ENCODE measurements at places on chromosomes 4 and X.

DNA sequence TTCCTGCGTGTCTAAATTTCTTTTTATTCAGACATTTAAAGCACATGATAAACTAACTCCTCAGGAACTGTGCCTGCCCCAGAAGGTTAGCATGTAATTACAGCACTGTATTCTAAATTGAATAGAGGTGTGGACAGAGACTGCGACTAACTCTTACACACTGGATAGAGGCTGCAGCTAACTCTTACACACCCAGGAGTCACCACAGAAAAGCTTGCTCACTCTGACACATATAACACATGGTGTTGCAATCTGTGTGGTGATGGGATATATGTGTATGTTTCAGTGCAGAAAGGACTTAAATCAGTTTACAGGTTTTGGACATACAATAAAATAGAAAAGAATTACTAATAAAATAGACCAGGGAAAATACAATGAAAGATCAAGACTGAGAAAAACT is 41.5 kb downstream of the SMAD1 start:
- DNase-seq: no peak

DNA sequence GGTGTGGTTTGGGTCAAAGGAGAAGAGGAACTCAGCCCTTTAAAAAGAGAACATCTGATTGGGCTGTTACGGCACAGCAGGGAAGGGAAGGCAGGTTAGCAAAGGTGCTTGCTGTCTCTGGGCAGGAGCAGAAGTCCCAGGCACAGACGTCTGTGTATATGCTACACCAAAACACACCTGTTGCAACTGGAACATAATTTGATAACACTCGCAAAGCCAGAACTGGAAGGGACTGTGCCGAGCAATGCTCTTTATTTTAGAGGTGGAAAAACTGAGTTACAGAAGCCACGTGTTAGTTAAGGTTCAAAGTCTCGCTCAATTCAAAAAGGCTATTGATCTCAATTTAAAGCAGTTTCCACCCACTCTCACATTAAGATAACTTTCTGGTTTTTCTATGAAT is 2.2 kb upstream of the FAM114A1 start:
- no peak for DNase-seq

DNA sequence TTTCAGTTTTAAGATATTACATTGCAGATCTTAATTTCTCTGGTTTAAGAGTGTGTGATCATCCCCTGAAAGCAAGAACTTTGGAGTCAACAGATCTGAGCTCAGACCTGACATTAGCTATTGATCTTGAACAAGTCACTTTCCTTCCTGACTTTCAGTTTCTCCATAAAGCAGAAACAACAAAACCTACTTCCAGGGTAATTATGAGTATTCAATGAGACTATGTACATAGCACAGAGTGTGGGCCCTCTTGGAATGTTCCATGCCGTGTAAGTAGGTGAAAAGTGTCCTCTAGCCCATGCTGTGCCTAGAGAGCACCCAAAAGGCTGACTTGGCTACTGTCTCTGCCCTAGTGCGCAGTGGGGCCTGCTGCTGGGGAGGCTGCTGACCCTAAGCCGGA is 188.0 kb upstream of the RPL34 start:
- no peak for DNase-seq

DNA sequence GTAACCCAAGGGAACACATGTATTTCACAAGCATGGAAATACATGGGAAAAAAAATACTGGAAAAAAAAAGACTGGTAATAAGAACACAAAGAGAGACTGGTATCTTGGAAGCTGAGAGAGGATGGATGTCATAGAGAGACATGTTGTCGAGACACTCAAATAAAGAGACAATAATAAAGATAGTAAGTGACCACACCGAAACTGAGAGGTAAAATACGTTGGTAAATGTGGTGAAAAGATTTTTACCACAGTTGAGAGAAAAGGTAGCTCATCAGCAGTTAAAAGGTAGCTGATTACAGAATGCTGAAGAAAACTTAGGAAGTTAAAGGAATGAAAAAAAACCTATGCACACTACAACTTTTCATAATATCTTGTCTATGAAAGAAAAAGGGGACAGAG is 81.1 kb downstream of the ARAP2 start:
- no peak for DNase-seq

- no peak for DNase-seq
Observed at GRCh38 chr4:32423267-32423666, 1703.1 kb downstream of the PCDH7 start.

Measured in NCI-H1436 (cell line).